ENCODE measurements at places on chromosomes 1 and 21. TPM values are rescaled to one million over a fixed set of nuclear protein-coding genes. Genes with fewer than 3 reads are reported as not detected.

Gene DVL1
- 47.8 TPM for total RNA-seq

Gene SLC5A9
- total RNA-seq, result 2.8 TPM

Gene PIGC
- total RNA-seq, result 14.3 TPM

Gene FCRL2
- total RNA-seq, result not detected

Gene ITLN2
- total RNA-seq, result not detected

Gene RAP1GAP
- total RNA-seq, result 53.4 TPM

Gene KRTAP10-2
- not detected for total RNA-seq

Gene TRMT1L
- 4.4 TPM for total RNA-seq

Gene HSPB7
- 0.82 TPM for total RNA-seq

Gene ZNF648
- total RNA-seq, result 0.14 TPM

Gene PIGP
- 21.2 TPM for total RNA-seq

Gene IRF6
- total RNA-seq, result 36.8 TPM

Gene RPRD2
- total RNA-seq, result 22.3 TPM

Gene FABP3
- total RNA-seq, result not detected

Gene CYYR1
- 5.8 TPM for total RNA-seq

Gene NBPF26
- total RNA-seq, result 9.3 TPM

Gene DENND2C
- 1.6 TPM for total RNA-seq

Gene FCMR
- 1.0 TPM for total RNA-seq

Gene MX2
- 4.8 TPM for total RNA-seq

Gene ATP8B2
- 3.7 TPM for total RNA-seq

Gene AMY2B
- 2,598 TPM for total RNA-seq

Gene KRTAP19-1
- total RNA-seq, result not detected

Gene KRTAP20-1
- not detected for total RNA-seq

Gene TTC39A
- 16.6 TPM for total RNA-seq

Gene OTUD7B
- 12.6 TPM for total RNA-seq

Gene RYR2
- total RNA-seq, result 4.9 TPM

Gene C1orf74
- 0.84 TPM for total RNA-seq
